ENCODE measurements at places on chromosomes 11 and 22.

GRCh38 chr11:8806974-8807373 is 104.0 kb upstream of the AKIP1 start:
- DNase-seq: no peak

- DNase-seq: no peak
Measured at GRCh38 chr22:46963672-46964545, 201.5 kb downstream of the TBC1D22A start.

GRCh38 chr22:43387815-43388214 is 24.0 kb upstream of the MPPED1 start:
- DNase-seq: no peak

GRCh38 chr22:42974223-42974622 is 40.7 kb downstream of the PACSIN2 start:
- DNase-seq: no peak

DNA sequence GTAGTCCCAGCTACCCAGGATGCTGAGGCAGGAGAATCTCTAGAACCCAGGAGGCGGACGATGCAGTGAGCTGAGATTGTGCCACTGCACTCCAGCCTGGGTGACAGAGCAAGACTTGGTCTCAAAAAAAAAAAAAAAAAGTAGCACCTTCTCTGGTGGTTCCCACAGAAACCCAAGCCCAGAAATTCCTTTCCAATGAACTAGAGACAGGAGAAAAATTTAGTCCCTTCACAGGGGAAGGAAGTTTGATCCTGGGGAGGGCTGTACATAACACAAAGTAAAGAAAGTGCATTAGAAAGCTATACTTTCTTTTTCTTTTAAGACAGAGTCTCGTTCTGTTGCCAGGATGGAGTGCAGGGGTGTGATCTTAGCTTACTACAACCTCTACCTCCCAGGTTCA is 25.5 kb upstream of the APOA1 start:
- DNase-seq: no peak

DNA sequence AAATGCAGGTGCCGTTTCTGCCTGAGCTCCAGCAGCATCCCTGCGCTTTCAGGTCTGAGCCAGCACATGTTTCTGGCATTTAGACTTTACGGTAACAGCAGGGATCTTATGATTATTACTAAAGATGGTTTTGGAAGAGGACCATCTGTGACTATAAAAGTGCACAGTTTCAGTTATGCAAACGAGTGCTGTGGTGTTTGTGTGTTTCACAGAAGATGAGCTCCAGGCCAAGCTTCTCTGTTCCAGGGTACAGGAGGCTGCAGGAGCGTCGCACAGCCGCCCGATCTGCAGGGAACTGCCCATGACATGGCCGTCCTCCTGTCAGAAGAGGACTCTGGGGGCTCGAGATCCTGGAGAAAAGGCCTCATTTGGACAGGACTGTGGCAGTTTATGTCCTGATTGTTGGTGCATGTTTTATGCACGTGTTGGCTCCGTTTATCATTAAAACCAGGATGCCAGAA is 297.3 kb downstream of the TBC1D22A start:
- DNase-seq: no peak

- DNase-seq: no peak
Measured at GRCh38 chr11:120098503-120099020, 39.4 kb downstream of the TRIM29 start.

DNA sequence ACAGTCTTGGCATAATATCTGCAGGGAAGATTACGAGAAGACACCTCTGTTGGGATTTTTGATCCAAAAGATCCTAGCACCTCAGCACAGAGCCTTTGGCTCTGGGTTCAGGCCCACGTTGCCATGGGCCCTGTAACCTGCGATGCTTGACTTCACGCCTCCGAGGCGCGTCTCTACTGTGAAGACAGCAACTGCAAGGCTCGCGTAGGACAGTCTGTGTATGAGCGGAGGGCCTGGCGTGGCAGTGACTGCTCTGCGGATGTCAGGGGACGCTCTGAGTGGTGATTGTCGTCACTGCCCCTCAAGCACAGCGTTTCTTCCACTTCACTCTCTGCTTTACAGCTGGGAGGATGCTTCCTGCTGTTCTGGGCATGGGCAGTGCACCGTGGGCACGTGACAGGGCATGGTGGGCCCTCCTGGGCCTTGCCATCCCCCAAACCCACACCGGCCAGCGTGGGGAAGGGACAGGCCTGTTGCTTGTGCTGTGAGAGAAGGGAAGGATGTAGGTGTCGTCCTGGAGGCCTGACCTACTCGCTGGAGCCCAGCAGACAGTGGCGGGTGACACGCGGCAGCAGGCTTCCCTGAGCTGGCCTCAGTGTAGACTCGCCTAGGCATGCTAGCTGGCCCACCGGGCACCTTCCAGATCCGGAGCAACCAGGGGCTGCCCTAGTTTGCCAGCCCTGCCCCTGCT is 26.5 kb downstream of the GLB1L2 start:
- no peak for DNase-seq

Data from SJSA1 (cell line).